ENCODE measurements at places on chromosomes 5 and 9.

DNA sequence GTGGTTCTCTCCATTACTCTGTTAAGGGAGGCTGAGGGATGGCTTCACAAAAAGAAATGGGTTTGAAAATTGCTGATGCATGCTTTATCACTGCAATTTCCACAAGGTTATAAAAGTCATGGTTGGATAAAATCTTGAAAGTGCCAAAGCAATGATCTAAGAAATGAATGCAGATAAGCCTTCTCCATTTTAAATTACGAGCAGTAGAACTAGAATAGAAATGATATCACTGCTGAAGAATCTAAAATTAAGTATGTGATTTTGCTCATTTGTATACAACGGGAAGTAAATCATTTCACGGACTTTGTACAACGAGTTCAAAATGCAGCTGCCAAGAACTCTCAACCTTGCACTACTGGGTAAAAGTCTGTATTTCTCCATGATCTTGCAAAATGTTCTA lies 299.0 kb downstream of the PRELID2 start:
- DNase-seq, result no peak

GRCh38 chr9:126157826-126158587 lies 168.6 kb upstream of the MVB12B start:
- no peak for DNase-seq

- no peak for DNase-seq
These were observed 42.7 kb downstream of the NDUFS4 start for GRCh38 chr5:53603009-53603687.

DNA sequence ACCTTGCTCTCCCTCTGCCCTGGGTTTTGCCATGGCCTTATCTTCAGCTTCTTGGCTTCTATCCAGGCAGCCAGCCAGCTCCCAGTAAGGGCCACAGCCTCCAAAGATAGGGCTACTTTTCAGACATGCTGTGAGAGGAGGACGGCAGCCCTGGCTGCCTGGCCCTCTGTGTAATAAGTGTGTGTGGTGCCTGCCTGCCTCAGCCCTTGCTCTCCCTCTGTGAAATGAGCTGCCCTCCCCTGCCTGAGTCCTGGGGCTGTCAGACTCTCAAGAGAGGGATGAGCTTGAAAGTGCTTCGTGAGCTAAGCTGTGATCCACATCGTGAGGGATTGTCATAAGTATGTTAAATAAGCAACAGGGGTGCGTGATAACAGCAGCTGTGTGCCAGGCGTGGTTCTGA lies 8.1 kb downstream of the NDST1 start:
- no peak for DNase-seq

DNA sequence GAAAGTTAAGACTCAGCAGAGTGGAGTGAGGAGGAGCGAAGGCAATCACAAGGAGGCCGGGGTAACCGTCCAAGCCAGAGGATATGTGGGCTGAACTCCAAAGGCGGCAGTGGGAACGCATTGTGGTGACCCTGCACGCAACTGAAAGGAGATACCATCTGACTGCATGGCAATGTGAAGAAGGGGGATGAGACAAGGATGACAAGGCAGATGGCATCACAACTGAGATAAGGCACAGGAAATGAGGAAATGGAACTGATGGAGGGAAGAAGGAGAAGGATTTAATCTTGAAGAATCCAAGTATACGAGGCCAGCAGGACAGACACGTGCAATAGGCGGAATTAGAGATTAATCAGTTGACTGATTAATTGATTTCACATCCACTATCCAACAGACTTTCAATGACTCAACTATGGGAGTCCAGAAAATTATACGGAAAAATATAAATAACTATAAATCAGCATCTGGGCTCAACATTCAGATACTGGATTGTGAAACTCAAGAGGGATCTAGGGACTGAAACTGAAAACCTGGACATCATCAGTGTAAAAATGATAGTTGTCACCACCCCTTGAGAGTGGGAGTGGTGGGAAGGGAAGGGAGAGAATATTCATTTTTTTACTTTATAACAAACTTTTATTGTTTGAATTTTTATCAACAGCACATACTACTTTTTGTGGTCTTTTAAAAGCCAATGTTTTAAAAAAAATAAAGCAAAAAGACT lies 86.1 kb downstream of the ARL15 start:
- no peak for DNase-seq

- DNase-seq, result no peak
These were observed 1.5 kb downstream of the CTNNA1 start for GRCh38 chr5:138754699-138755057.

GRCh38 chr9:86285261-86285660 lies 2.9 kb upstream of the ISCA1 start:
- DNase-seq, result no peak

DNA sequence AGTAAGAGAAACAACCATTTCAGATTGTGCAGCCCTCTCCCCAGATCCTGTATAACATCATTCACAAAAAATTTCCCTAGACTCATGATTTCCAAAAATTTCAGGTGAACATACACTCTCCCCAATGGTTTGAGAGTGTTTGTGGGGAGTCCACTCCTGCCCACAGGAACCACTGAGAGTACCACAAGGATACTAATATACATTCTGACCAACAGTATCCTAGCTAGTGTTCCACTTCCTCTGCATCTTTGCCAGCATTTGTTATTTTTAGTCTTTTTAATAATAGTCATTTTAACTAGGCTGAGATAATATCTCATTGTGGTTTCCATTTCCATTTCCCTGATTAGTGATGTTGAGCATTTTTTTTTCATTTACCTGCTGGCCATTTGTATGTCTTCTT lies 155.4 kb downstream of the DTWD2 start:
- no peak for DNase-seq

DNA sequence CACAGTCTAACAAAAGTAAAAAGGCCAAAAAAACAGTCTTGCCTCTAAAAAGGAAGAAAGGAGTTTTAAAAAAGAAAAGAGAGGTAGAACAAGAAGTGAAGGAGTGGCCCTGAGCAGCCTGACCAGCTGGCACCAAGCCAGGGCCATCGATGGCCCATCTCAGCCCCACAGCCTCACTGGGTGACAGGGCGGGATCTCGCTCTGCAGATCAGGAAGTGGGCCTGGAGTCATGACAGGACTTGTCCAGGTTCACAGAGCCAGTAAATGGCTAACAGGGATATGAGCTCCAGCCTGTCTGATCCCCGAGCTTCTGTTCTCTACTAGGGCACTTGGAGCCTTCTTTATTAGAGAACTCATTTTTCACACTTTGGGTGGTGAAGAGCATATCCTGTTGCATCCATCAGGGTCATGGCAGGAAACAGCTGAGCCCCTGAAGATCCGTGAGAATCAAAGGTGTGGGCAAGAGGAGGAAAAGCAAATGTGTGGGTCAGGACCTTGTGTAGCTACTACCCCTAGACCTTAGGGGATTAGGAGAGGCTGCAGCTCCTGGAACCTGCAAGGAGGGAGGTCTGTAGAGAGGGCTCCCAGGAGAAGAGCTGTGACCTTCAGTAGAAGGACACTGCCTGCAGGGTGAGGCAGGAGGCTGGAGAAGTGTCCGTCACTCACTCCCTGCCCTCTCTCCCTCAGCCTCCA lies 299.0 kb upstream of the MSX2 start:
- no peak for DNase-seq

DNA sequence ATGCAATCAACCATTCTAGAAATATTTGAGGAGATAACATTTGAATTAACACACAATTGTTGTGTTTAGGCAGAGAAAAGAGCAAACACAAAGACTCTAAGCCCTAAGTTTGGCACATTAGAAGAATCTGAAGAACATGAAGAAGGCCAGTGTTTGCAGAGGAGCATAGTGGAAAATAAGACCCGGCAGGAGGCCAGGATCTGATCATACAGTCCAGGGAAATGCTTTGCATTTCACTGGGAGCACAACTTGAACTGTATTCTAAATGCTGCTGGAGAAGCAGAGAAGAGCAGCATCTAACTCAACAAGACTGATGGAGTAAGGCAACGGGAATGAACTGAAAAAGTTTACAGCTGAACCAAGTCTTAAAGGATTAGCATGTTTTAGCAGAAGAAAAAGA lies 463.4 kb downstream of the ZNF608 start:
- DNase-seq, result no peak

GRCh38 chr5:14465116-14465515 lies 116.5 kb upstream of the OTULINL start:
- no peak for DNase-seq

- no peak for DNase-seq
These were observed 121.1 kb upstream of the ASTN2 start for GRCh38 chr9:117535973-117536372.

DNA sequence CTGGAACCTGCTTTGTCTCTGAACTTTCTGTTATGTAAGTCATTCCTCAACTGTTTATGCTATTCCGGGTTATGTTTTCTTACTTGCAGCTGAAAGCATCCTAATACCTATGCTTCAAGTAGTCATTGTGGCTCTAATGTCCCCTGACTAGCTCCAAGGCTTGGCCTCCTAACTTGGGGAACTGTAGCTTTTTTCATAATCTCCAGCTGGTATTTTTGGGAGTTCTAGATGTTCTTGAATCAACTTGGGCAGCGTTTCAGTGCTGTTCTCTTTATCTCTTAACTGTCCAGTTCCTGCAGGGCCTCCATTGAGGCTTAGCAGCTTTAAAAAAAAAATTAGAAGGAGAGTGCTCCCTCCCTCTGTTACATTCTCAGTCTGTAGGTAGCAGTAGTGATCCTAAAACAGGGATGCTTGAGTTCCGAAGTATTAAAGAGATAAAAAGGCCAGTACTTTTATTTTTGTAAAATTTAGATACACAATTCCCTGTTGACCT lies 100.0 kb upstream of the ACTBL2 start:
- no peak for DNase-seq

DNA sequence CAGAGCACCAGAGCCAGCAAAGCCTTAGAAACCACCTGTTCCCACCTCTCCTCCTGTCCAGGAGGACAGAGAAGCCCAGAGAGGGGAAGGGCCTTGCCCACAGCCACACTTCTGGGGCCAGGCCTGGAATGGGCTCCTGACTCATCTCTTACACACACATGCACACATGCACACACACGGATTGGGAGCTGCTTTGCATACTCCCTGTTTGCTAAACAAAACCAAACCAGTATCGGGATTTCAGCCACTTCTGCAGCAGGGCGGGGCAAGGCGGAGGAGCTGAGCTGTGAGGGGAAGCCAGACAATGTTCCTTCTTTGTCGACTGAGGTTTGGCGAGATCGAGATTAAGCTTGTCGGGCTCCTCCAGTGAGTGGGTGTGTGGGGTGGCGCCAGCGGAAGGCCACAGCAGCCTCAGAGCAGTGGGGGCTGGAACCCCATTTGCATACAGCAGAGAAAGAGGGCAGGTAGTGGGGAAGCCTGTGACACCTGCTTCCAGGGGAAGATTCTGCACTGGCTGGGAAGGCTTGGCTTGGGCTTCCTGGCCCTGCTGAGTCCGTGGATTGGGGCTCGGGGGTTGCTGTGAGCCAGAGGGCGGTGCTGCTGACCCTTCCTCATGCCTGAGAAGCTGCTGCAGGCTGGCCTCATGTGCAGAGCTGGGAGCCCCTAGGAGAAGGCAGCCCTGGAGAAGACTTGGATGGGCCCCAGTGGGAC lies 16.1 kb downstream of the GFI1B start:
- no peak for DNase-seq

Measured in stimulated activated CD4-positive, alpha-beta T cell treated with anti-CD3 and anti-CD28 coated beads, Interleukin-4, amount 100 ng/mL, for 48 hours (primary cell).